CD4-positive, alpha-beta T cell treated with Interleukin-12 subunit alpha and Interleukin-12 subunit beta, for 1 hour (primary cell): ENCODE measurements at places on chromosomes 6 and 20.

- DNase-seq: no peak
Measured at GRCh38 chr20:32804817-32805216, 14.9 kb upstream of the MAPRE1 start.

DNA sequence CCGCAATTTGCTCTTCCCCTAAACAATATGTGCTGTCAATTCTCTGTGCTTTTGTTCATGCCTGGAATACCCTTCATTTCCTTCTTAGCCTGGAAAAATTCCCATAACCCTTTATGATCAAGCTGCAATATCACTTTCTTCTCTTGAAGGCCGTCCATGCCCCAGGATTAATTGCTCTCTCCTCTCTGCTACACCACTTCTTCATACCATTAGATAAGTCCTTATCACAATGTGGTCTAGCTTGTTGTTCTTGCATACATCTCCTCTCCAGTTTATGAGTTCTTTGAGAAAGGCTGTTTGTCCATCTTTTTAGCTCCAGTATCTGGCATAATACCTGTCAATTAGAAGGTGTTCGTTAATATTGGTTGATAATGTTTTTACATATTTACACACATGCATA is 111.2 kb upstream of the SAMD5 start:
- no peak for DNase-seq

GRCh38 chr20:23536328-23536974 is 31.8 kb downstream of the CST9L start:
- DNase-seq: no peak

- no peak for DNase-seq
Measured at GRCh38 chr6:107032051-107032450, 4.1 kb downstream of the MTRES1 start.

- peak; percentile 60 for DNase-seq
Measured at GRCh38 chr6:138455746-138456400, 43.4 kb downstream of the NHSL1 start.

GRCh38 chr20:54099894-54100293 is 29.5 kb upstream of the BCAS1 start:
- DNase-seq: no peak

- no peak for DNase-seq
Measured at GRCh38 chr6:21781128-21781527, 187.6 kb downstream of the SOX4 start.
